ENCODE measurements at places on chromosomes 3 and 15.

DNA sequence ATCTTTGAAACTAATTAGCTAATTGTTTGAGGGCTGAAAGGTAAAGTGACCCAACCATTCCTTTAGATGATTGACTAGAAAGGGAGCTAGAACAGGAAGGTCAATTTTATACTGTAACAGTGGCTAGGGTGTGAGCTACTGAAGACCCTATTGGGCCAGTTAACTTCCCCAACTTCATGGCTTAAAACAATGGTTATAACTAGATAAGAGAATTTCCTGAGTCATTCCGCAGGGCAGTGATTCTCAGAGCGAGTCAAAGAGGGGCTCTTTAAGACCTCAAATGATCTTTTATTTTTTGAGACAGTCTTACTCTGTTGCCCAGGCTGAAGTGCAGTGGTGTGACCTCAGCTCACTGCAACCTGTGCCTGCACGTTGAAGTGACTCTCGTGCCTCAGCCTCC is 33.7 kb upstream of the TTBK2 start:
- no peak for DNase-seq

DNA sequence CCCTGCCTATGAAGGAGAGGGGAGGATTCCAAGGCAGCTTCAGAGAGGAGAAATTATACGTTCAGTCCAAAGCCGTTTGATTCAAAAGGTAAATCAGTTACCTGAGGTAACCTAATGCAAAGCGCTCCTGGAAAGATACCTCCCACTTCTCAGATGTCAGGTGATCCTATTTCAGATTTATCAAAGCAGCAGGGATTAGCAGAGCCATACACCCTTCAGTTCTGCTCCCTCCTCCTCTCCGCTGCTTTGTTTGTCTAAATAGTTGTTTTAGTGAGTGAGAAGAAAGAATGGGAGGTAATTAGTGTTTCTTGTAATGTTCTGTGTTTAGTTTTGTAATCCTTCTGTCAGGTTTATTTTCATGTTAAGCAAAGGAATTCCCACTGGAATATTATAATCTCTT is 81.1 kb downstream of the SOX14 start:
- no peak for DNase-seq

DNA sequence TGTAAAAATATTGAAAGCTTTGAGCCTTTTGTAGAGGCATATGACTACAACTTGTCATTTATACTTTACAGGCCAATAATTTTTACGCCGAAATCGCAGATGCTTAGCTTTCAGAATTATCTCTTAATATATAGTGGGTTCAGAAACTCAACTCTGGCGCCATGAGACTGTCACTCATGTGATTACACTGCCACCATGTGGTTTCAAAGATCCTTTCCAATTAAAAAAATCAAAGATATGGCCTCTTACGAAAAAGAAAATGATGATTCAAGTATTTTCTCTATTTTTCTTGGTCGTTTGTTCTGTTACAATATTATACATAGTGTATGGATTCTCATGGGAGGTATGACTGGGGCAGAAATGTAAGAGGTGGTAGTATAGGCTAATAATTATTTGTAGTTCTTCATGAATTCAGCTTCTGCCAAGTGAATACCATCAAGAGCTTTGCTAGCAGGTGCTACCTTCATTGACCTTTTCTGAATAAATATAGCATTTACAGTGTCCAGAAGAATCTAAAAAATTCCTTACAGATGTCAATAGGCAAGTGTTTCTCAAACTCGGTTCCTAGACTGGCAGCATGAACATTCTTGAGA is 751.7 kb upstream of the GOLIM4 start:
- DNase-seq = no peak

GRCh38 chr3:13461169-13462124 is 18.7 kb upstream of the HDAC11 start:
- DNase-seq = peak; percentile 70

DNA sequence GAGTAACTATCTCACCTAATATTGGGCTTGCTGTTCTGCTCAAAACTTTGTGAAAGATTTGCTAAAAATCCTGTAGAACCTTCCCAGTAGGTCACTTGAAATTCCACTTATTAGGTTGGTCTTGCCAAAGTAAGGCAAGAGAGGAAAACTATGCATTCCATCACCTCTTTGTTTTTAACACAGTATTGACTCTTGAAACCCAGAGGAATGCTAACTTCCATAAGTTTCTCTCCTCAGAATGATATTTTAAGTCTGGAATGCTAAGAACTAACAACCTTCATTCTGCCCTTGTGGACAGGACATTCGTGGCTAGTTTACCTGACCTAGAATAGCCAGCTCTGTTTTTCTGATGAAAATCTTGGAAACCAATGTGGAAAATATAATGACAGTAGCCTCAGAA is 154.5 kb downstream of the TMCO5A start:
- no peak for DNase-seq

DNA sequence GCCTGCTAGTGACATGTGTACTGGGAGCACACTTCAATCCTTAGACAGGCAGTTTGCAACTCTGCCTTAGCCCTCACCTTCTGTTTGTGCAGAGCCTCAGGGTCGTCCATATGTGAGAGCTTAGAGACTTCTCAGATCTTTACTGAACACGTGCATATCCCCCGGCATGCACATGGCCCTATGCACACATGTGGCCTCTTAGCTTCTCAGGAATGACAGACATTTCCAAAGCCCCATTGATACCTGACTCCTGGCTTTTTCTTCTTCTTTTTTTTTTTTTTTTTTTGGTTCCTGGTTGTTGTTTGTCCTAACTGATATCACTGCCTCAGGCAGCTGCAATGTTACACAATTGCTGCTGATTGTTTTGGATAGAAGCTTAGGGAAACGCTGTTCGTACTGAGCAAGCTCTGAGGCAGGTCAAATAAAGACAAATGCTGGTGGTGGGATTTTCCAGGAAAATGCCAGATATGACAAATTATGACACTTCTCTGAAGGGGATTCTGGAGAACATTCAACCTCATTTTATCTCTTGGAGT is 107.2 kb upstream of the RGMA start:
- no peak for DNase-seq

- no peak for DNase-seq
Observed at GRCh38 chr15:80689294-80689693, 5.8 kb upstream of the ABHD17C start.

DNA sequence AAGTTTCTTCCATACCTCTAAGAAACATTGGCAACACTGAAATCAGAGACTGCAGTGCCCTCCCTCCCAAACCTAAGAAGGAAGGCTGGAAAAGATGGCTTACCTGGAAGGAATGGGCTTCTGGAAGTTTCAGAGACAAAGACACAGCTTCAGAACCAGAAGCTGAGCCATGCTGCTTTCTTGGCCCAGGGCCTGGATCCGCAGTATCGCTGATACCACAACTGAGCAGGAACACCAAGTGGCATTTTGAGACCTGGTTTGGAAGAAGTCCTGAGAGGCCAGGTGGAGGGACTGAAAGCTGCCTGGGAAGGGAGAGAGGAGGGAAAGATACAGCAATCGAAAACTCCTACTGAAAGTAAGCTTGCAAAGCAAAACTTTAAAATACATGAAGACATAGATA is 19.8 kb downstream of the GPR160 start:
- DNase-seq = no peak

DNA sequence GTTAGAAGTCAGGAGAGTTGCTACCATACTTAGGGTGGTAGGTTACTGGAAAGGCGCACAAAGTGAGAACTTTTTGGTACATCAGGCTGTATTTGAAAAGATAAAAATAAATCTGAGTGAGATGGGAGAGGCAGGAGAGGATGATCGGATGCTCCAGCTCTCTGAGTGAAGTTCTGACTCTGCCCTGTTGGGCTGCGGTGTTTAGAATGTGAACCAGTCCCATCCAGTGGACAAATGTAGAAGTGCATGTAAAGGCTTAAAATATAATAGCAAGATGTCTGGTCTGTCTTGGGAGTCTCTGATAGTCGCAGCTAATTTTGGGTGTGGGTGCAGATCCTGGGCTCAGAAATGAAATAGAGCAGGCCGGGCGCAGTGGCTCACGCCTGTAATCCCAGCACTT is 30.4 kb downstream of the ACKR2 start:
- peak; percentile 11 for DNase-seq

- no peak for DNase-seq
Observed at GRCh38 chr3:141876891-141877621, 613 bp downstream of the ATP1B3 start.

- DNase-seq = no peak
Observed at GRCh38 chr15:35289024-35289617, 204.0 kb upstream of the NANOGP8 start.

DNA sequence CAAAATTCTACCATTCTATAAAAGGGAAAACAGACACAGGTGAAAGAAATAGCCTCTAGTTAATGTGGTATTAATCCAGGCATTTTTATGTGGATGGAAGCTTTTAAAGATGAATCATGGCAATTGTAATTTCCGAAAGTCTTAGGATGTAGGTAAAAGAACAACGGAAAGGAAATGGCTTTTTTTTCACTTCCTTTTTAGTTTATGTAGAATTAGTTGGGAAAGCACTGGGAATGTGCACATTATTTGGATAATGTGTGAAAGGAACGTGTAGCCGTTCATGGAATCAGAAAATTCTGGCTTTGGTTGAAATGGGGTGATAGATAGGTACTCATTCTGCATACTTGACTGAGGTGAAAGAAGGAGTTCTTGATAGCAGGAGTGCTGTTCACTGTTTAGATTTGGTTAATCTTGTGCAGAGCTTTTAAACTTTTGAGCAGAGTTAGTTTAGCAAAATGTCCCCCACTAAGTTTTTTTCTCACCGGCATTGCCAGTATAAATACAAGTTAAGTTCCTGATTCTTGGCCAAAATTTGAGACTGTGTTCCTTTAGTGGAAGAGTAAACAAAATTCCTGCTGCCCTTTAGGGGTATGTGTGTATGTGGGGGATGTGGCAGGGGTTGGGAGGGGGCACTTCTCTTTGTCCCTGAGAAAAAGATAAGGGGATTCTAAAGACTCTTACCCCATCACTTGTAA is 20.2 kb upstream of the UTS2B start:
- no peak for DNase-seq

DNA sequence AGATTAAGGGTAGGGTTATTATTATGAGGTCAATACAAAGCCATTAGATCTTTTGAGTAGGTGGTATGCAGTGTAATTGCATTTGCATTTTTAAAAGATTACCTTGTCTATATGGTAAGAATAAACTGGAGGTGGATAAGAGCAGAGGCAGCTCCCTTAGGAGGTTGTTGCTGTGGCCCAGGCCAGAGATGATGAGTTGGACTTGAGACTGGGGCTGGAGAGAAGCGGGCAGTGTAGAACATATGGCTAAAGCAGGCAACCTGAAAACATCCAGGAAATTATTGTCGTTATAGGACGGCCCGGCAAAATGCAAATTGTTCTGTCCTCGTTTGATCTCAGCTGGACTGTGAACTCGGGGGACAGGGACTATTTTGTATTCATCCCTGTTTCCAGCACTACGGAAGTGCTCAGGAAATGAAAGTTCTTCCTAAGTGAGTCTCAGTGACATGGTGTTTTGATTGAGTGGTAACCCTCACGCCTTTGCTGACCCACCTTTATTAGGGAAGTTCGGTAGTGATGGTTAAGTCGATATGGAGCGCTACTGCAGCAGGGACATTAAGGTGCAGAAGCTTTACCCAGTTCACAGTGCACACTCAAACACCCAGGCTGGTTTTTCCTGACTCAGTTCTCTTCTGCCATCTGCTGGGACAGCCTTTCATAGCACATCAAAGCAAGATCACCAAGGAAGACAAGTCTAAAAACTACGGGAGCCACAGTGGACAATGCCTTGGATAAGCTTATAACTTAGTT is 27.2 kb upstream of the VPS33B start:
- DNase-seq = no peak

- DNase-seq = no peak
Observed at GRCh38 chr15:31247404-31247803, 79.2 kb upstream of the KLF13 start.

DNA sequence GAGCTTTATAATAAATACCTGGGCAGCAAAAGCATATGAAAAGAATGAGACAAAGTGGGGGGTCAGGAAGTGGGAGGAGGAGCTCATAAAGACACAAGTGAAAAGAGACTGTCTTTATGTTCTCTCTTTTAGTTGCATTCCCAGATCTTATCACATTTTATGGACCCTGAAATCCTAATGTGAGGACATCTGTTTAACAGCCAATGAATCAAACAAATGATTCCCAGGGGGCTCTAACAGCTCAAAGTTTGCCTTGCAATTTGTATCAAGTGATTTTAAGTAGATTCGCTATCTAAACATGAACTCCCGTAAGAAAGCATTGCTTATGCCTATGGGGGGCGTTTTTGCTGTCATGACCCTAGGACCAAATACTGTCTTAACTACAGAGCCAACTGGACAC is 332.3 kb upstream of the CNTN4 start:
- DNase-seq = no peak

DNA sequence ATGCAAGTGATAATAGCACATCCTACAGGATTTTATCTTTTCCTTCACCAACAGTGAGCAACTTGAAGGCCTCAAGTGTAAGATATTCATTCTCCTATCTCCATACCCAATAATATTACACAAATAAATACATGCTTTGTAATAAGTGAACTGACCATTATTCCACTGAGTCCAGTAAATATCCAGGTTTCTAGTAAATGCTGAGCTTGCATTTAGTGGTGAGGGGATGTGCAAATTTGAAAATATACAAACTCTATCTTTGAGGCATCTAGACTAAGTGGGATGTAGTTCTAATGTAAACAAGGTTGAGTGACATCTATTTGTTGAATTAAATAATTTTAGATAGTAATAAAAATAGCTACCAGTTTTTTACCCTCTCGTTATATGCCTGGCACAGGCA is 587.6 kb upstream of the IL12A start:
- no peak for DNase-seq

- no peak for DNase-seq
Observed at GRCh38 chr3:129487183-129487867, 41.1 kb upstream of the RHO start.

DNA sequence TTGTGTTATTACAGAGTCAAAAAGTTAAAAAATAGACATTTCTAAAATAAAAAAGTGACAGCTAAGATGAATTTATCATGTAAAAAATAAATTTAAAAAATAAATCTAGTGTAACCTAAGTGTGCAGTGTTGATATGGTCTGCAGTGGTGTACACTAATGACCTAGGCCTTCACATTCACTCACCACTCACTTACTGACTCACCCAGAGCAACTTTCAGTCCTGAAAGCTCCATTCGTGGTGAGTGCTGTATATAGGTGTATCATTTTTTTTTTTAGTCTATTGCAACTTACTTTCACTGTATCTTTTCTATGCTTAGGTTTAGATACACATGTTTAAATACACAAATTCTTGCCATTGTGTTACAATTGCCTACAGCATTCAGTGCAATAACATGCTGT is 459.4 kb upstream of the ROBO1 start:
- DNase-seq = no peak

DNA sequence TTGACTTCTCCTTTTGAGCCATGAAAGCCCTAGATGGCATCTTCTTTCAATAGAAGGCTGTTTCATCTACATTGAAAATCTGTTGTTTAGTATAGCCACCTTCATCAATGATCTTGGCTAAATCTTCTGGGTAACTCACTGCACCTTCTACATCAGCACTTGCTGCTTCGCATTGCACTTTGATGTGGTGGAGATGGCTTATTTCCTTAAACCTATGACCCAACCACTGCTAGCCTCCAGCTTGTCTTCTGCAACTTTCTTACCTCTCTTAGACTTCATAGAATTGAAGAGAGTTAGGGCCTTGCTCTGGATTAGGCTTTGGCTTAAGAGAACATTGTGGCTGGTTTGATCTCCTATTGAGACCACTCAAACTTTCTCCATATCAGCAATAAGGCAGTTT is 189.8 kb downstream of the PLCL2 start:
- DNase-seq = no peak

GRCh38 chr15:29390051-29390450 is 120.4 kb upstream of the NSMCE3 start:
- DNase-seq = no peak

All from NCI-H510A (cell line).